ENCODE measurements at places on chromosomes 1 and 21.
A peak's percentile ranks its signal among the peaks of the same experiment; 100 is the strongest.

GRCh38 chr1:83500531-83500930 lies 498.4 kb downstream of the TTLL7 start:
- no peak for DNase-seq

- DNase-seq = peak; percentile 42
These were observed 5.7 kb downstream of the AGMAT start for GRCh38 chr1:15578921-15579682.

- no peak for DNase-seq
These were observed 152.9 kb downstream of the PGBD5 start for GRCh38 chr1:230273141-230273710.

DNA sequence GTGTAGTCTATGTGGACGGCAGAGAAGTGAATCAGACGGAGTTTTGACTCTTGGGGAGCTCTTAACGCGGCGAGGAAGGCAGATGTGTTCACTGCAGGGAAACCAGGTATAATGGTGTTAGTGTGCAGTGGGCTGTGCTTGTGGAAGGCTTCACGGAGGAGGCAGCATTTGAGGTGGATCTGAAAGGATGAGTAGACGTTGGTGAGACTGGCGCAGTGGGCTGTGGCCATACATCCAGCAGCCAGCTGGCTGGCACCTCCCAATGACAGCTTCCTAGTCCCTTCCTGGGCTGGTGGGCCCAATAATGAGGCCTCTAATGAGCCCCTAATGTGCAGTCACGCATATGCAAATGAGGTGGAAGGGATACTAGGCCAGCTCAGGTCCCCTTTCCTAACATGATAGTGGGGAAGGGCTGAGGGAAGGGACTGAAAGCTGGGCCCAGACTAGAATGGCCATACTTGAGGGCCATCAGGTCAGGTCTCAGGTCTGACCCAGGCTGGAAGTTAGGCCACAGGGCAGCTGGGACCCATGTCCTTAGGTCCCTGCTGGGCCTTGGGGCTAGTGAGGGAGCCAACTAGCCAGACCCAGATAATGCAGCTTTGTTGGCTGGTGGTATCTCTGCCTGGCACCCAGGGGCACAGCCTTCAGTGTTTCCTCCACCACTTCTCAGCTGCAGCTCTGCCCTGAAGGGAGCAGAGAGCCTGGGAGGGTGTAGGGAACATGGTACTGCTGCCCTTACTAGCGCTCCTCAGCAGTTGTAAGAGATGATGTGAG lies 3.8 kb downstream of the MAP7D1 start:
- DNase-seq = no peak

DNA sequence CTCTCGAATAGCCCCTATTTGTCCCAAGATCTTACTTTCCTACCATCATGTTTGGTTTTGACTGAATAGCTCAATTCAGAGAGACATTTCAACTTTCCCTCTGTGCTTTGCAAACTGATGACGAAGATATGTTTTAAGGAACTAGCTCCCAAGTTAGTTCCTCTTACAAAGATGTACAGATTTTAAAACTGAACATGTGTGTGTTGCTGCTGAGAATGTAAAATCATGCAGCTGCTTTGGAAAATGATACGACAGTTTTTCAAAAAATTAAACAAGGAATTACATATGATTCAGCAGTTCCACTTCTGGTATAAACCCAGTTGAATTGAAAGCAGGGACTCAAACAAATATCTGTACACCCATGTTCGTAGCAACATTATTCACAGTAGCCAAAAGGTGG lies 33.6 kb downstream of the KIF26B start:
- DNase-seq = no peak

DNA sequence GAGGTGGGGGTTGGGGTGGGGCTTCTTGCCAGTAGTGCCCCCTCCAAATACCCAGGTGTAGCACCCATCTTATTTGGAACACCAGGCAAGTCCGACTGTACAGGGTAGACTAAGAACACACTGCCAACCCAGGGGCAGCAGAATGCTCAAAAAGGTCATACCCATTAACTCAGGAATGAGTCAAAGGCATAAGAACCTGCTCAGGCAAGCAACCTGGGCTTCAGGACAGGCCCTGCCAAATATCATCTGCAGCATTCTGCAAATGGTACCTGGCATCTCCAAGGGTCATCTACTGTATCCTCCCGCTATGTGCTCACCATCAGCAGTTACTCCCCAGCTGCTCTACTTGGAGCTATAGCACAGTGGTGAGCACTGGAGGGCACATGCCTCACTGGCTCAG lies 19.4 kb downstream of the PEA15 start:
- DNase-seq = no peak
